Suppressor macrophage treated with lipopolysaccharide for 1 hour (primary cell): ENCODE measurements at places on chromosomes 1 and 21.

DNA sequence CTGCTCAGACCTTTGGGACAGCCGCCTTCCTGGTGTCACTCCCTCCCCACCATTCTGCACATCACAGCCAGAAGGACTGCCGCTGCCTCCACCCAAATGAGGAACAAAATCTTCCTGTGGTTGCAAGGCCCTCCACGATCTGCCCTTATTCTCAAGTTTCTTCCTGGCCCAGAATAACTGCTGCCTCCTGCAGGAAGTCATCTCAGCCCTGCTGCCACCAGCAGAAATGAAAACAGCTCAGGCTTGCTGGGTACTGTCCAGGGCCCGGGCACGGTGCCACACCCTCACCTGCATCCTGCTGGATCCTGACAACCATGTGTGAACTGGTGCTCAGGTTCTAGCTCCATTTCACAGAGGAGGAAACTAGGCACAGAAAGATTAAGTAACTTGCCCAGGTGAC is 2.8 kb downstream of the CLDN19 start:
- peak; percentile 51 for DNase-seq

DNA sequence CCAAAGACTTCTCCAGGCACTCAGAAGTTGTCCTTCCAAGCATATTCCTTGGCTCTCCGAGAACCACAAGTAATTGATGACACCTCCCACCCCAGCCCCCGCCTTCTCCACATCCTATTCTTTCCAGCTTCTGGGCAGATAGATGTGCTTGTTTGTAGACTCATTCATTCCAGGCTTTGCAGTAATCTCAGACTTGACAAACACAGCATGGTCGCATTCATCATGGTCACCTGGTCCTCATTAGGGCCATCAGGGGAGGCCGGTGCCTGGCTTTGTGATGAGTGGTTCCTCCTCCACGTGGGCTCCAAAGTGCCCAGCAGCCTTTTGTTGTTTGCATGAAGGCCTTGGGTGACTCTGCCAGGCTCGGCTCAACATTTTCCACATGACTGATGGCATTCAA is 28.5 kb upstream of the KCNE2 start:
- DNase-seq: no peak

GRCh38 chr1:119956306-119956705 is 60.0 kb upstream of the ADAM30 start:
- DNase-seq: no peak

GRCh38 chr1:53087332-53088285 is 25.6 kb downstream of the PODN start:
- DNase-seq: no peak

GRCh38 chr1:103788377-103788776 is 38.7 kb downstream of the AMY1C start:
- no peak for DNase-seq

DNA sequence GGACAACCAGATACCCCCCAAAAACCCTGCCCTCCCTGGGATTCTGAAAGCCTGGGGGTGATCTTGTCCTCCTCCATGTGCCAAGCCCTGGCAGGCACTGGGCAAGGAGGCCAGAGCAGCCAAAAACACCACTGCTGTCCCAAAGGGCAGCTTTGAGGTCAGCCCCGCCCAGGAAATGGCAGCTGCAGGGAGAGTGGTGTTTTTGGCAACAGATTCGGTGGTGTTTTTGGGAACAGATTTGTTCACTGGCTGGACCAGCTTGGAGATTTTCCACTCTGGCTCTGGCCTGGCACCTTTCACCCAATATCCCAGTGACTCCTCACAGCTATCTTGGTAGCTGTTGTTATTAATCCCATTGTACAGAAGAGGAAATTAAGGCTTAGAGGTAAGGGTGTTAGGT is 34.7 kb downstream of the LRP8 start:
- peak; percentile 14 for DNase-seq

DNA sequence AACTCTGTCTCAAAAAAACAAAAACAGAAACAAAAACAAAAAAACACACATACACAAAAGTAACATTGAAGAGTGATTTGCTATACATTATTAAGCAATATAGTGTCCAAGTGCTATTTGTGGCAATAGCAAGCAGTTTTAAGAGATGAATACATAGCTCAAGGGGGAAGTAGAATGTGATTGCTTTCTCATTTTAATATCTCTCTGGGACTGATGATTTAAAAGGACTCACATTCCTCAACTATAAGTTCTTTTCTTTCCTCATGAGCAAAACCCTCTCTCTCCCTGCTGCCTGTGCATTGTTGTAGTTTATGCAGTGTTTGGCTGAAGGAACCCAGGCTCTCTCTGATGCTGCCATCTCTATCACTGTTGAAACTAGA is 47.0 kb upstream of the CSF1 start:
- no peak for DNase-seq

GRCh38 chr1:159783724-159784123 is 3.0 kb downstream of the DUSP23 start:
- no peak for DNase-seq

- DNase-seq: peak; percentile 89
Measured at GRCh38 chr21:31293986-31294385, 50.1 kb downstream of the TIAM1 start.

DNA sequence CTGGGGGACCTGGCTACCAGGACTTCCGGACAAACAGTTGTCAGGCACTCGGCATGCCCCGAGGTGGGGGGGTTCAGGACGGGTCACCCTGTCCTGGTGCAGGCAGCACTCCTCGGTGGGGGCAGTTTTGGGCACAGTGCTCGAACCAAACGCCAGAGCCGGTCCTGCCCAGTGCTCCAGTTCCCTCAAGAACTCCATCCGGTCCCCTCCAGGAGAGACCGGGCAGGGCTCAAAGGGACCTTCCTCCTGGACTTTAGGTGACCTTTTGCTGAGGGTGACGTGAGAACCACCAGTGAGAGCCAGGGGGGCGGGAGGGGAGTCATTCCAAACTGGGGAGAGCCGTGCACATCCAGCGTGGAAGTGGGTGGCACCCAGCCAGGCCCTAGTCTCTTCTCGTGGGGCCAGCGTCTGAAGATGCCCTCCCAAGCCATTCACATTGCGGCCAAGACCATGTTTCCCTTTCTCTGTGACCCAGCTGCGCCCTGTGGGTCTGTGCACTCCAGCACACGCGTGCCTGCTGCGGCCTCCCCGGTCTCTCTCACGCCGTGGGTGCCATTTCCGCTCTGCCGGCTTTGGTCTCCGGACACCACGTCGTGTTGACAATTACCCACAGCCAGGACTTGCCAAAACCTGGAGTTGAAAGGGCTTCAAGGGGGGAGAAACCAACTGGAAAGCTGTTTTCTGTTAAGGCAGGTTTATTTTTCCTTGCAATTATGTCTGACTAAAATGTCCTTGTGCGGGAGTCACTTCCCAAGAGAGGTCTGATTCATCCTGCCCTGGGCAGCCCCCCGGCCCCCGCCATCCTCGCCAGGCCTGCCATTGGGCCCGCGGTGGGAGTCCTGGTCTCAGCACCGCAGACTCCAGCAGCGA is 178.8 kb upstream of the ARHGEF16 start:
- no peak for DNase-seq

DNA sequence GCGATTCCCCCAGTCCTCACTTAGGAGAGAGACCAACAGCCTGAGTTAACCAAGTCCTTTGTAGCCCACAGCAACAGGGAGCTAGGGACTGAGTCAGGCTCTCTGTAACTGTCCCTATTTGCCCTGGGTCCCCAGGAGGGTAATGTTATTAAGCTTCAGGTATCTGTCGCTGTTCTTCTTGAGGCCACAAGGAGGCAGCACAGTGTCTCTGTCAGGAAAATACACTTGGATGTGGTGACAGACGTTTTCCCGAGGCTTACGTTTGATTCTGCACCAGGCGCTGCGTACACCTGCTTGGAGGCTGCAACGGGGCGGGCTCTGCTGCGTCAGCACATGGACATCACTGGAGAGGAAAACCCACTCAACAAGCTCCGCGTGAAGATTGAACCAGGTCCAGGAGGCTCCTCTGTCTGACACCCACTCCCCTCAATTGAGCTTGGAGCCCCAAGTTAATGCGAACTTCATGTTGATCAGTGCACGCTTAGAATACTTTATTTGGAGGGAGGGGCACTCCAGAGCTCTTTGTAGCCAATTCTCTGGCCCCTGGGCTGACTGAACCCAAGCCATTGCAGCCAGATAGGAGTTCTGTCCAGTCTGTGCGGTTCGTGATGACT is 10.7 kb upstream of the ELF3 start:
- DNase-seq: peak; percentile 51
